Hypothalamus (tissue), 51 donors: ENCODE measurements at places on chromosomes 4 and X.

DNA sequence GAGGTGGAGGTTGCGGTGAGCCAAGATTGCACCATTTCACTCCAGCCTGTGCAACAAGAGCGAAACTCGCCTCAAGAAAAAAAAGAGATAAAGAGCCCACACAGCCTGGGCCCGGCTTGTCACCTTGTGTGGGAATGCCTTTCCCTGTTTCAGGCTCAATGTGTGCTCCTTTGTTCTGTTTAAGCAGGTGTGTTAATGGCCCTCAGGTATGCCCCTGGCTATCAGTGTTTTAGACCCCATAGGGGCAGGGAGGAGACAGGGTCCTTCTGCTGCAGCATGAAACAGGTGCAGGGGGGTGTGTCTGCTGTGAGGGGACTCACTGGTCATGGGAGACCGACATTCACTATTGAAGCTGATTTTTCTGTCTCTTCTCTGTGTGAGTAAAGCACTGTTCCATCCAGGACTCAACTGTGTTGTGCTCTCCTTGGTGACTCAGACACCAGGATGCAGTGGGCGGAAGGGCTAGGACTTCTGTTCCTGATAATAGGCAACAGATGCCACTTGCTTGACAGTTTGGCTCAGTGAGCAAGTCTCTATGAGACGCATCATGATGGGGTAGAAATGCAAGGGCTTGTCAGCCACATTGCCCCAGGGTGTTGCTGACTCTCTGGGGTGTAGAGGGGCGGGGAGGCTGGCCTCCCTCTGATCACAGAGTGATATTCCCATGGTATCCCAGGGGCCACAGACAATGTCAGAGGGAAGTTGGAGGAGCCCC is 15.6 kb upstream of the LAP3 start:
- DNase-seq = no peak

GRCh38 chr4:175874306-175874705 is 62.2 kb upstream of the GPM6A start:
- no peak for DNase-seq

- DNase-seq = no peak
These were observed 157.3 kb upstream of the RAPGEF2 start for GRCh38 chr4:158945529-158946108.

- no peak for DNase-seq
These were observed 140.3 kb downstream of the FRYL start for GRCh38 chr4:48639807-48640206.

- no peak for DNase-seq
These were observed 2.7 kb upstream of the ALAS2 start for GRCh38 chrX:55033429-55033828.

DNA sequence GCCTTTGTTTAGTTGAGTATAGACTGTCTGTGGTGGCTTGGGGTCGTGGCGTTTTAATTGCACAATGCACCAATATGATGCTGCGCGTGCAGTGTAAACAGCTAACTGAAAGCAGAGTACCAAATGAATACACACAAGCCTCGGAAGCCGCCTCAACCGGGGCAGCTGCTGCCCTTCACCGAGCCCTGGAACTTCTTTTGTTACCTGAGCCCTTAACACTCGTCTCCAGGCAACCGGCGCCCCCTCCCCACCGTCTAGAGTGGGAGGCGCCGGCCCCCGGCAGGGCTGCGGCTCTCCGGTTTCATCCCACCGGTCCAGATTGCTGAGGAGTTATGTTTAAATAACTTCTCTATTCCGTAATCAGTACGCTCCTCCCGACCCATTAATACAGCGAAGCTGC is 173.2 kb upstream of the TBL1X start:
- no peak for DNase-seq

DNA sequence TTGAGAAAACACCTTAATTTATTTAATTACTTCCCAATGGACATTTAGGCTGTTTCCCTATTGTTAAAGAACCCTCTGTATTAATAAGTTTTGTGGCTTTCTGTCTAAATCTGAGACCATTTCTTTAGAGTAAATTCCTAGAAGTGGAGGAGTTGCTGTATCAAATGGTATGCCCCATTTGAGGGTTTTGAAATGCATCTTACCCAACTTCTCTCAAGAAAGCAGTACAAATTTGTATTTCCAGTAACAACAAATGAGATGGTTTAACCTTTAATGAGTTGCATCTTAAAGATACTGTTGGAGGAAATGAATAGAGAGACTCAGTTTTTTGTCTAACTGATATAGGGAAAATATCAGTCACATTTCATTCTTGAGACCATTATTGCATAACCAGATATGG is 70.5 kb upstream of the CBLL2 start:
- DNase-seq = no peak

DNA sequence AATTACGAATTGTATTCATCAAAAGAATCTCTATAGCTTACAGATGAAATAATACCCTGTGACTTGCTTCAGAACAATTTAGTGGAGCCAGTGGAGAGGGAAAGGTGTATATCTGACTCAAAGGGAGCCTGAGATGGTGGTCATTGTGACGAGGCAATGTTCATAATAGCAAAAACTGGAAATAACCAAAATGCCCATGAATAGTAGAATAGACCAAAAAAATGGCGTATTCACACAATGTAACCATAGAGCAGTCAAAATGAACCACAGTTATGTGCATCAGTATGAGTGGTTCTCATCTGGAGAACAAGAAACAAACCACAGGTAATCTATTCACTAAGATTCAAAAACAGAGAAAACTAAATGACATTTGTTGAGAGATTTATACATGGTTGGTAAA is 125.3 kb upstream of the CLNK start:
- no peak for DNase-seq

DNA sequence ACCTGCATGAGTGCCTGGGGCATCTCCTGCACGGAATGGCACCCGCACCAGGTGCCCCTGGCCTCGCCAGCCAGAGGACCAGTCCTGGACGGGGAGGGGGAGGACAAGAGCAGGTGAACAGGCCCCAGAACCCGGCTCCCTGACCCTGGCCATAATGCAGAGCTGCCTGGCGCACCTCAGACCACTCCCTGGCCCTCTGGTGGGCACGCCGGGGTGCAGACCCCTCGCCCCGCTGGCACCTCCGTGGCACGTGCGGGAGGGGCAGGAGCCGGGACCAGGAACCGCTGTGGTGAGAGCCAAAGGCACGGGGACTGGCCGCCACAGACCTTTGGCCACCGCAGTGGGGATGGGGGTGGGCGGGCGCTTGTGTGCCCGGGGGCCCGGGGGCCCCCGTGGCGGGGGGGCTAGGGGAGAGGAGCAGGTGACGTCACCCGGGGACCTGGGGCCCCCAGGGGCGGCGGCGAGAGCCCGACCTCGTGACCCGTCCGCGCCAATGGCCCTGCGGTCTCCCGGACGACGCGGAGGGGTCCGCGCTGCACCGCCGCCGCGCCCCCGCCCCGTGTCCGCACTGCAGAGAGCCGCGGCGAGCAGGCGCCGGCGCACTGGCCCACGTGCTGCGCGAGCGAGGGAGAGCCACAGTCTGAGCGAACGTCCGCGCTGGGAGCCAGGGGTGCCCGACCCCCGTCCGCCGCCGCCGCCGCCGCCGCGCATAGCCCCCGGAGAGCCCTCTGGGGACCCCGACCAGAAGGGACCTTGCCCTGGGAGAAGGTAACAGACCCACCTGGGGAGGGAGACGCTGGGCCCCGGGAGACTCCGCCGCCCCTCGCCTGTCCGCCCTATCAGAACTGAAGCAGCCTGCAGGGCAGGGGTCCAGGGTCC is at the start of gene PNMA3:
Gene PNMA3 (plus strand): TSS at position 600 of the 879 bp plus-strand sequence. CDS start 586 bp downstream, outside the sequence.
- DNase-seq = no peak

DNA sequence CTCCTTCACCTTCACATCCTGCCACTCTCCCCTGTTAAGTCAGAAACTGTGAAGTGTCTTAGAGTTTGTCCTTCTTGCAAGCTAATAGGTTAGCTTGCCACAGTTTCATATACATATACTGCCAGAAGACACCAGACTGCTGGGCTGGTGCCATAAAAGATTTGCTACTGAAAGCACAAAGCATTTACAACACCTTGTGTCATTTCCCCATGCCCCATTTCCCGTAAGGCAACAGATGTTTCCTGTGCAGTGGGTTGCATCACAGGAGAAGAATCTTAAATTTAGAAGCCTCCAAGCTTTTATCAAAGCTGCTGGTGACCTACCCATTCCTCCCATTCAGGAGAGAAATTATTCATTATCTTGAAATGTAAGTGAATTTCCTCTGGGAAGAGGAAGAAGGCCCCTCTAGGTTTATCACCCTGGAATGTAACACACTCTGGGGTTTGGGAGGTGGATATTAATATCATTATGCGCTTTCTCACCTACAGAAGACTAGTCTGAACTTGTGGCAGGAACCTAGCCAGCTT is 34.5 kb upstream of the RAB33B start:
- peak; percentile 7 for DNase-seq

DNA sequence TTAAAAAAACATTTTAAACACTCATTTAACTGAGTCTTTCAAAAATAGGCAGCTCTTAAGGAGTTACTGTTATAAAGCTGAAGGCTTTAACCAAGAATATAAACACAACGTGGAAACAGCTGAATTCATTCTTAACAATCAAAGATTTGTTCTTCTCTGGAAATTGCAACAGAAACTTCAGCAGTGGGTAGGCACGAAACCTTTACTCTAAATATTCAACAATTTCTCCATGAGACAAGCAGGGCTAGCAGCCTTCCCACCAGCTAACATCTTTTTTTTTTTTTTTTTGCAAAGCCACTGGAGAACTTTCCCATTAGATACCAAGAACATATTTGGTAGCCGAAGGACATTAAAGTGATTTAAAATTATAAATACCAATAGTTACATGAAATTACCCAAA is 78.2 kb upstream of the PRSS48 start:
- no peak for DNase-seq

DNA sequence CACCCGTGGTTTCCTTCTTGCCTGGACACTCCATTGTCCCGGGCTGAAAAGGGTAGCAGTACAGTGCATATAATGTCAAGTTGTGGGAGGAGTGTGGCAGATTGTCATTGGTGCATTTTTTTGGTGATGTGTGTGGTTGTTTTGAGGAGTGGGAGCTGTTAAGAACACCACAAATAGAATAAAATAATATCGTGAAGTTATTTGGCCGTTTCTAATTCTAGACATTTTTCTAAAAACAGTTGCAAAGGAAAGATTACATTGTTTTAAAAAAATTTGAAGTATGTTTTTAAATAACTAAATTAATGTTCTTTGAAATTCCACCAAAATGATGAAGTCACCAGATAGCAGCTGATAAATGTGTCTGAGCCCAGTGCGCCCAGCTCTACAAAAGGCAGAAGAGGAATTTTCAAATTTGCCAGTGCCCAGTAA is 1.3 kb downstream of the PKD2 start:
- no peak for DNase-seq

DNA sequence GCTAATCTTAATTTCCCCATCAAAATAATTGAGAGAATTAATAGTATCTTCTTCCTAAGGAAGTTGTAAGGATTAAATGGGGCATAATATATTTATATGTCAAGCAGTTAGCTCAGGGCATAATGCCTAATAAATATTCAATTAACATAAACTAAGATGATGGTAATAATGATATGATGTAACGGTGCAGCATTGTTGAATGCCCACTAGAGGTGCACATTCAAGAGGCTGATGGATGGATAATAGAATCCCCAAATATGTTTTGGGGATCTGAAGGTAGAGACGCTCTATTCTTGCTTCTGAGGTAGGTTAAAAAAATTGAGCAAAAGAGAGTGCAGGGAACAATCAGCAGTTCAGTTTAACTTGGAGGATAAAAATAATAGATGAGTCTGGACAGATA is 37.1 kb downstream of the ATOH1 start:
- DNase-seq = no peak

DNA sequence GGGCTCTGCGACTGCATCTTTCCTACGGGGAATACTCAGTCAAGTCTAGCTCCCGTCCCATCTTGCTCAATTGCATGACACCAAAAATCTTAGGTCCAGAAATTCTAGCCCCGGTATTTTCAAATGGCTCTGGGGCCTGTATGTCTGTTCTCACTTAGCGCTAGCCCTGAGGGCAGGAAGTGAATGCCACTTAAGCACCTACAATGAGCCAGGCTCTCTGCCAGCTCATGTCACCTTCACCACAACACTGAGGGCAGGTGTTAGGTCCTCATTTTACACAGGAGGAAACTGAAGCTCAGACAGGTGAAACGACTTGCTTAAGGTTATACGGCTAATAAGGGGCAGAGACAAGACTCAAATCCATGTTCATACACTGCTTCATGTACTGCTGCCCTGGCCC is 282.8 kb downstream of the PPP1R2C start:
- DNase-seq = no peak

DNA sequence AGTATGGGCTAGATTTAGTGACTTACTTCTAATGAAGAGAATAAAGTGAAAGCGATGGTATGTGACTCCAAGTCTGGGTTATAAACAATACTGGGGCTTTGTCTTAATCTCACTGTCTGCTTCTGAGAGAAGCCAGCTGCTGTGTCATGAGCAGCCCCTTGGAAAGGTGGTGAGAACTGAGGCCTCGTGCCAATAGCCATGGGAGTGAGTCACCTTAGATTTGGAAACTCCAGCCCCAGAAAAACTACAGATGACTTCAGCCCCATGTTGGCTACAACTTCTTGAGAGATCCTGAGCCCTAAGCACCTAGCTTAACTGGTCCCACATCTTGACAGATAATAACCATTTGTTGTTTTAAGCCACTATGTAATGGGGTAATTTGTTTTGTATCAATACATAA is 77.6 kb downstream of the CWH43 start:
- no peak for DNase-seq

DNA sequence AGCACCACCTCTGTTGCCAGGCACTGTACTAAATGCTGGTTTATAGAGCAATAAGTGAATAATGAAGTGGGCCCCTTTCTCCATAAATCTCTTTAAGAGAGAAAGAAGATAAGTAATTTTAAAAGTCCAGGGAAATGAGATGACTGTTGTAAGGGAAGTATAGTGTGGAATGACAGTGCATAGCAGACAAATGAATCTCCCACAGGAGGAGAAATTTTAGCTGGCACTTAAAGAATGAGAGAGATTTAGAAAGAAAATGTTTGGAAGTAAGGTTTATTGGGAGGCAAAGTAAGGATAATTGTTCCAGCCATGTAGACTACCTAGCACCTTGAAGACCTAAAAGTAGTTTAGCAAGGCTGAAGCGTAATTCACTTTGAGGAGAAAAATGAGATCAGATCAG is 1081.1 kb upstream of the PABPC4L start:
- no peak for DNase-seq

- DNase-seq = no peak
These were observed 14.2 kb upstream of the IL9R start for GRCh38 chrX:155983326-155983725.

- DNase-seq = no peak
These were observed 57.0 kb upstream of the GRPEL1 start for GRCh38 chr4:7124689-7125442.
